ENCODE measurements at places on chromosomes 6 and 20. TPM values are rescaled to one million over a fixed set of nuclear protein-coding genes. Genes with fewer than 3 reads are reported as not detected.

DNA sequence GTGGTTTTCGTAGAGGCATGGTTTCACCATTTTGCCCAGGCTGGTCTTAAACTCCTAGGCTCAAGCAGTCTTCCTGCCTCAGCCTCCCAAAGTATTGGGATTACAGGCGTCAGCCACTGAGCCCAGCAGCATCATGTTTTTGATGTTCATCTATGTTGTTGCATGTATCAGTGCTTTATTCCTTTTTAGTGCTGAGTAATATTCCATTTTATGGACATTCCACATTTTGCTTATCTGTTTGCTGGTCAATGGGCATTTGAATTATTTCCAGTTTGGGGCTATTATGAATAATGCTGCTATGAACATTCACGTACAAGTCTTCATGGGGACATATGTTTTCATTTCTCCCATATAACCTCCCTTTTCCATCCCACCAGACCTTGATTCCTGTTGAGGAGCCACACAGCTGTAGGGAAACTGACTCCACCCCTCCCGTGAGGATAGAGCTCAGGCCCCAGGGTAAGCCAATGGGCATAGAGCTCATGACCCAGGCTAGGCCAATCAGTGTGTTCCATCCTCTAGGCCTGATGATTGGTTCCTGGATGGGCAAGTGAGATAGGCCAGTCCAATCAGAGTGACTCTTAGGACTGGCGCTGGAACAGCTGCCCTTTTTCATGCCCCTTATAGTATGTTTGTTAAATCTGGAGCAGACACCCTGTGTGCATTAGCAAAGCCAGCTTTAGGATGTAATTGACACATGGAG lies 49.5 kb downstream of the DLGAP4 start:
- DNase-seq, result no peak

- no peak for DNase-seq
Measured at GRCh38 chr20:62339647-62340062, 27.5 kb downstream of the LAMA5 start.

GRCh38 chr20:45958593-45958992 lies 13.4 kb downstream of the ZNF335 start:
- DNase-seq, result no peak

GRCh38 chr20:5859608-5860007 lies 90.7 kb downstream of the TRMT6 start:
- DNase-seq, result no peak

GRCh38 chr6:80939898-80940297 lies 812.6 kb downstream of the TENT5A start:
- DNase-seq, result no peak

DNA sequence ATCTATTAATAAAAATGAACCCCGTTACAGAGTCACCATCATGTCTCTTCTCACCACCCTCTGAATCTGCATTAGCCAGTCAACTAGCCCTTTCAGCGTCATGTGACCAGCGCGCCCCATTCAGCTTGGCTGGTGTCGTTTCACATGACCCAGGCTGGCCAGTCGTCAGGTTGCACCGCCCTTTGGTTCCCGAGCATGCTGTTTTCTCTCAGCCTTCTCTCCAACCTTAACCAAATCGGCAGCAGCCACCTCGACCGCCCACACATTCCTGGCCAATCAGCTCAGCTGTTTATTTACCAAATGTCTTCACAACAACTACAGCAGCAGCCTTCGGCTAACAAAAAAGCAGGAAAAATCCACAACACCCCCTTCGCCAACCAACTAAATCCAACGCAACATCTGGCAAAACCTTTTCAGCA lies 5.6 kb downstream of the SRSF3 start:
- DNase-seq, result no peak

DNA sequence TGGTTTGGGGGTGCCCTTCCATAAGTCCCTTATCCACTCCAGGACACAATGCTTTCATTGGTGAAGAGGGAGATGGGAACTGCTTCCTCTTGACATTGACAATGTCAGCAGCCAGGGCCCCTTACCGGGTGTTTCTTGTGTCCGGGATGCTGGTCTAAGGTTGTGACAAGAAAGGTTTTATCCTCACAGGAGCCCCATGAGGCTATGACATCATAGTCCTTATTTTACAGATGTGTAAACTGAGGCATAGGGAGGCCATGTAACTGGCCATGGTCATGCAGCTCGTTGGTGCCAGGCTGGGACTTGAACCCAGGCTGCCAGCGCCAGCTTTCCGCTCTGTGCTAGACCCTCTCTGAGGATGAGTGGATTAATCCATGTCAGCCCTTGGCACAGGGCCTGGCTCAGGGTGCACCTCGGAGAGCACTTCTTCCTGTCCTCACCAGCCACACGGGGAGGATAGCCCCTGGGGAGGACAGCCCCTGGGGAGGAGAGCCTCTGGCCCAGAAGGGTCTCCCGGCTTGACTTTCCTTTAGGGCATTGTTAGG lies 157.3 kb downstream of the SYCP2 start:
- DNase-seq, result peak; percentile 27

DNA sequence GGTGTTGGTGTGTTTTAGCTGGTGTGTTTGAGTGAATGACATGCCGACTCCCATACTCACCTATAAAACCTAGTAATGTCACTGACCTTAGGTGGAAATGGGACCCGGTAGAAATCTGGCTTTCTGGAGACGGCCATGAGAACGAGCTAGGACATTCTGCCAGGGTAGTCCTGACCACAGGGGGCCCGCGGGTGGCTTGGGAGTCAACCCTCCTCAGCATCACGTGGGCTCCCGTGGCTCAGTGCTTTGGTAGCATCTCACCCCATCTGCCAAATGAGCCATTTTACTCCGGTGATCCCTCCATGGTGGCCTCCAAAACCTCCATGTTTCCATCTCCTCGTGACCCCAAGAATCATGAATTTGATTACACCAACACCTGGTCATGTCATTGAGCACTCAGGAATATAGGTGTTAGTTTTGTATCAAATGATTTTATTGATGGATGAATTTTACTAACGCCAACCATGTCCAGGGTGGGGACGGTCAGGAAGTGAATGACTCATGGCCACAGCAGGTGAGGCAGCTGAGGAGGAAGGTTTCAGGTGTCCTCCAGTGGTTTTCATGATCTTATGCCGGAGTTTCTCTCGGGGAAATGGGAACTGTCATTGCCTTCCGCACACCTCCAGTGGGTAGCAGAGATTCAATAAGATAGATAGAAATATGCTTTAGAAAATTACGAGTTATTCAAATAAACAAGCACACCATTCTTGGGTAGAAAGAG lies 195.0 kb downstream of the SYNDIG1 start:
- DNase-seq, result no peak

DNA sequence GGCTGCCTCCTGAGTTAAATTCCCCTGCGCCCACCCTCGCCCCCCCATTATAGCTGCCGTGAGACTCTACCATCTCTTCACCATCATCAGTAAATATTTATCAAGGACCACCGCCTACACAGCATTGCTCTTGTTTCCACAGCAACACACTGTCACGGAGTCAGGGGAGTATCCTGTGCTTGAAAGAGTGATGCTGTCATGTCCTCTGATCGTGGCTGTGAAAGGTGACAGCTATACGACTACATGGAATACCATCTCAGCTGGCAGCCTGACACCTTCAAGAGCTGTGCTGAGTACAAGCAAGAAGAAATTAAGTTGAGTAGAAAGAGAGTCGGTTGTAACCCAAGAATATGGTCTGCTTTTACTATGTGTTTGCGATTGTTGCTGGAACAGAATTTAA lies 3.4 kb downstream of the PTPRT start:
- DNase-seq, result no peak

GRCh38 chr20:41524980-41525613 lies 93.1 kb downstream of the CHD6 start:
- DNase-seq, result peak; percentile 68

GRCh38 chr6:139249395-139249794 lies 42.4 kb downstream of the TXLNB start:
- no peak for DNase-seq

GRCh38 chr20:5887386-5887785 lies 62.9 kb downstream of the TRMT6 start:
- no peak for DNase-seq

- DNase-seq, result no peak
Measured at GRCh38 chr20:40765814-40766480, 76.9 kb upstream of the MAFB start.

GRCh38 chr6:73579389-73579788 lies 58.6 kb upstream of the EEF1A1 start:
- DNase-seq, result no peak

The CALHM4 gene
- total RNA-seq, result not detected

DNA sequence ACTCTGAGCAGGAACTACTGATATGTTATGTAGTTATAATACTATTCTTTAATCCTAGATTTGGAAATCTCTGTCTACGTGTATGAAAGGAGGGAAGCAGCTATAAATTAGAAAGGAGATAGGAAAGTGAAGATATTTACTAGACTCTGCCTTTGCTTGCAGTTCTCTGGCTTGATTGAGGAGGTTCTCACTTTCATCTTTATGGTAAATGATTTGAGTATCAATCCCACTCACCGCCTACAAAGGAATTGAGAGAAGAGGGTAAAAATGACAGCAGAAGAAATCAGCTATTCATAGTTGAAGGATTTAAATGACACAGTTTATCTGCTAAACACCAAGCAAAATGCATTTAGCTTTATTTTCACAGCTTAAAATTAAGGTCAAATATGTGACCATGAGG lies 67.3 kb downstream of the FAM229B start:
- no peak for DNase-seq

The GSTA3 gene
- total RNA-seq, result not detected

DNA sequence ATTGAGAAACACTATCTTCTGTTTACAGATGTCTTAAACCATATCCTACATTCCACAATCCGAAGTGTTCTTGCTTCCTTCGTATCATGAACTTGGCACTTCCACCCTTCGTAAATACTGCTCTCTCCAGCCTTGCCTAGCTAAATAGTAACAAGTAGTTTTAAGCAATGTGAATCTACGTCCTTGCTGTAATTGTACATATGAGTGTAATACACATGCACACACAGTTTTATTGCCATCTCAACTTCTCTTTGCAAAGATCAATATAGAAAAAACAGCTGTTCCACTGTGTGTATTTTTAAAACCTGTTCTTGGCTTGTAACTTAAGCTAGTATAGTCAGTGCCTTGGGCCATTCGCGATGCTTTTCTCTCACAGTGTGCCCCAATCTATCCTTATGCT lies 1524.7 kb downstream of the GRIK2 start:
- no peak for DNase-seq

The MYMX gene
- not detected for total RNA-seq

The TASP1 gene
- total RNA-seq, result 24.0 TPM

The HCRTR2 gene
- not detected for total RNA-seq

The CTAGE9 gene
- not detected for total RNA-seq
